ENCODE measurements at places on chromosomes 4 and X.

- no peak for DNase-seq
These were observed 131.0 kb downstream of the DCLK2 start for GRCh38 chr4:150209140-150209829.

- no peak for DNase-seq
These were observed 127.0 kb upstream of the FUNDC1 start for GRCh38 chrX:44669626-44670025.

DNA sequence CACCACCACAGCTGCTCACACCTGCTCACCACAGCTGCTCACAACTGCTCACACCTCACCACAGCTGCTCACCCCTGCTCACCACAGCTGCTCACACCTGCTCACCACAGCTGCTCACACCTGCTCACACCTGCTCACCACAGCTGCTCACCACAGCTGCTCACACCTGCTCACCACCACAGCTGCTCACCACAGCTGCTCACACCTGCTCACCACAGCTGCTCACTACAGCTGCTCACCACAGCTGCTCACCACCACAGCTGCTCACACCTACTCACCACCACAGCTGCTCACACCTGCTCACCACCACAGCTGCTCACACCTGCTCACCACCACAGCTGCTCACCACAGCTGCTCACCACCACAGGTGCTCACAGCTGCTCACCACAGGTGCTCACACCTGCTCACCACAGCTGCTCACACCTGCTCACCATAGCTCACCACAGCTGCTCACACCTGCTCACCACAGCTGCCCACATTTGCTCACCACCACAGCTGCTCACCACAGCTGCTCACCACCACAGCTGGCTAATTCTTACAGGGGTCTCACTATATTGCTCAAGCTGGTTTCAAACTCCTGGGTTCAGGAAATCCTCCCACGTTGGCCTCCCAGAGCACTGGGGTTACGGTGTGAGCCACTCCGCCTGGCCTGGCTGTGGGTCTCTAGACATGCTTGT is 30.4 kb upstream of the CPLX1 start:
- DNase-seq: peak; percentile 38

DNA sequence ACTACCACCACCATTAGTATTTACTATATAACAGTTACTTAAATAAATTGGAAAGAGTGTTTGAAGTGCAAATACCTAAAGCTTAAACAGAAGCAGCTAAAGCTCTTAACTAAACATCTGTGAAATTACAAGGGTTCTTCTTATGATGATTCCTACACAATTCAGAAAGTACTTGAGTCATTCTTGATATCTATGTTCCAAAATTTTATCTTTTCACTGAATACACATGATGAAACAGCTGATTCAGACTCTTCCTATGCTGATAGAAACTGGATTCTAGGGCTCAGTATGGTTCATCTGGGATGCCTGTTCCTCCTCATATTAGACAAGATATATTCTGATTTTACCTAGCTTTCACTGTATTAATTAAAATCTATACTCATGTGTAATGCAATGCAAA is 13.6 kb downstream of the EREG start:
- no peak for DNase-seq

DNA sequence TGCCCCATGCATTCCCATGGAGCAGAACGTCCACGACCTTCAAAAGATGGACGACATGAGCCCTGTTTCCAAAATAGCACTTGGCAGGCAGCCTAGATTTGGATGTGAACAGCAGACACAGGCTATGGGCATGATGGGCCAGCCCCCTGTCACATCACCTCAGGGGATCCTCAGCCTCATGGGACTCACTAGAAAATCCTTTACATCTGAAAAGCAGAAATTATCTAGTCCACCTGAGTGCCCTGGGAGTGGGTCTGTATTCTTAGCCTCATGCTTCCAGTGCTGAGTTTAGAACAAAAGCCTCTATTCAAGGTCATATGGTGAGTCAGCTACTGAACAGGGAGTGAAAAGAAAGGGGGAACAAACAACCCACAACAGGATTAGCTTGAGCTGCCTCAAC is 35.8 kb downstream of the GRIA3 start:
- DNase-seq: no peak

DNA sequence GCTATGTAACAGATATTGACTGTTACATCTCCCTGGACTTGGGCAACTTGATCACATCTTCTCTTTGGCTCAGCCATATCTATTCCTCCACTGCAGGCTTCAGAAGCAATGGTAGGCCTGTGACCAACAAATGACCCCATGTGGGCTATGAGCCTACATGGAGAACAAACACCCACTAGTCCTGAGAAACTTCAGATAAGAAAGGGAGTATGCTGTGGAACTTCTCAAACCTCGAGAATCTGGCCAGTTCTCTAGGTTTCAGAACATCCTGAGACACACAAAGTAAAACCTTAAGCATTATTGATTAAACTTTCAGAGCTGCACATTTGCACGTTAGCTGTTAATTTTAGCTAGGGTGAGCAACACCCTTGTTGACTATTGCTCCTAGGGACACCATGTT is 16.3 kb downstream of the RBMX2 start:
- no peak for DNase-seq

DNA sequence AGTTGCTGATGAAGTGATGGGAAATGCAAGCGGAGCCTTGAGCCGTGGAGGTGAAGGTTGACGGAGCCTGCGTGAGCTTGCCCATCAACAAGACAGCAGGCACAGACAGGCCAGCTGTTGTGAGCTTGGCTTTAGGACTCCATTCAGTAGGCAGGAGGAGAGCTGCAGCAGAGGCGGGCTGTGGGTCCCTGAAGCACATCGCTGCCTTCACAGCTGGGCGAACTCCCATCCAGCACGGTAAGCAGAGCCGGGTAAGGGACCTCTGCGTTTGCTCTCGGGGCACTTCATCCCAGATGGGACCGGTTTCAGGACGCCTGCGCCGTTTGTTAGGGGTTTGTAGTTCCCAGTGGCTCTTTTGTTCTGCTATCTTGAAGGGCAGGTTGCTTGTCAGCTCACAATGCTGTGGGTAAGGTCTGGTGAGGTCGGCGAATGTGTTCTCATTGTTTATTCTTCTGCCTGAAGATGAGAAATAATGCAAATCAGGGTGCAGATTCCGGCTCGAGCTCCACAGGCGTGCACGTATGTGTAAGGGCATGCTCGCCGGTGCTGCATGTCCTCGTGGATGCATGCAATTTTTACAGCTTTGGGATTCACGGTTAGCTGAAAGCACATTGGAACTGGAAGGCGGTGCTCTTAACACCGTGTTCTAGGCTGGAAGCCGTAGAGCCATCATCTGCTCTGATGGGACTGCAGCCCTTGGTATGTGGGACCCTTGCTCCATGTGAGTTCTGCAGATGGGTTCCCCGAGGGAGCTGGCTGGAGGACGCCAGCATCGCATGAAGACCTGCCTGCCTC is 54.6 kb upstream of the CLDN34 start:
- DNase-seq: no peak

DNA sequence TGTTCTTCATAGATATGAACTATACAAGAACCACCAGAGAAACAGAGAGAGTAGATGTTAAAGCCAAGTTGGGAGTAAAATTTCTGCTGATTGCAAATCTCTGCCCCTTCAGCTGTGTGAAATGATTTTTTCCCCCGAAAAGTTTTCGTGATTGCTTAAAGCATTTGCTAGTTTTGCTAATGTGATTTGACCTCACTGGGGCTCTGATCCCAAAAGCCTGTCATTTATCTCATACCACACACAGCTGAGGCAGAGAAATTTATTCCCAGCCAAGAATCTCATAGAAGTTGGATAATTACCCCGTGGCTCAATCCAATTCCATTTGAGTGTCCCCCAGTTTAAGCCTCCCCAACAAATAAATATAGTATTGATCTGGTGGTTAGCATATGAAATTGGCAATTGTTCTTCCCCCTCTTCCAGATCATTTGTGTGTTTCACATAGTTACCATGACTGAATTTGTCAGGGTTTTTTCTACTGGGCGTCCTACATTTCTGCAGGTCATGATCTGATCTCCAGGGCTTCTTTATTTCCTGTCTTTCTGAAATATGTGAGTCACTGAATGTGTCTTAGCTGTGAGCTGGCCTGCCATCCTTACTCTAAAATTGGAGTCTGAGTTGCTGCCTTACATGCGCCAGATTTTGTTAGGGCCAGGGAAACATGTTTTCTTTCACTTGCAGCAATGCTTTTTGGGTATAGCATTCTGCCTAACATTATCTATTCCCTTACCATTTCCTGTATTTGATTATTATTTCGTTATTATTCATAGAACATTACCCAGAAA is 167.5 kb upstream of the FRMPD4 start:
- DNase-seq: no peak

DNA sequence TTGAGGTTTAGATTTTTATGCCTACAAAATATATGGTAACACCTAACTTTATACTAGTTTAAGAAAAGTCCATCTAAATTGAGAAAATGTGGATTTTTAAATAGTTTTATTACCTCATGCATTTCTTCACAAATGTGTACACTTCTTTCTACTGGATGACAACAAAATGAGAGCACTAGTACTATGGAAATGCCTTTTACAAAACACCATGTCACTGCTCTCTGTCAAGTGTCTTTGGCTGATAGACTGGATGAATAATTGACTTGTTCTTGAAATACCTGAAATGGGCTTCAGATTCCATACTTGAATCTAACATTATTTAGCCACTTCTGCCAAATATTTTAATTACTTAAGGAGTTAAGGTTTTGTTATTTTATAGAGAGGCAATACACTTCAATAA is 49.5 kb downstream of the AMELX start:
- DNase-seq: no peak

DNA sequence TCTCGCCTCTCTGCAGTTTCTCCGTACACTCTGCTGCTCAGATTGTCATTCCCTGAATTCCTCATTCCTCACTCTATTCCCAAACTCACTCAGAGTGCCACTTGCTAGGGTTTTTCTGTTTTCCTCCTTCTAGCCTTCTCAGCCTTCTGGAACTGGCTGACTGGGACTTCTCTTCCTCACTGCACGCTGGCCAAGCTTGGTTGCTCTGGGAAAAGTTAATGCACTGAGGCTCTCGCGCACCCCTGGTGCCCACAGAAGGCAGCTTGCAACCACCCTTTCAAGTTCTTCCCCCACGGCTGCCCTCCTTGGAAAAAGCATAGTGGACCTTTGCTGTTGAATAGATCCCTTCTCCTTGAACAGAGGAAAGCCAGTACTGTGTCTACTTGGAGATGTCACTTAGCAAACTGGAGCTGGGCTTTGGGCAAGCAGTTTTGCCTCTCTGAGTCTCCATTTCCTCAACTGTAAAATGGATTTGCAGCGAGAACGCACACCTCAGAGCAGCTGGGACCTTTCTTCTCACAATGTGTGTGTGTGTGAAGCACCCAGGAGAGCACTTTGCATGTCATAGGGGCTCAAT is 6.0 kb upstream of the CCKAR start:
- DNase-seq: no peak

DNA sequence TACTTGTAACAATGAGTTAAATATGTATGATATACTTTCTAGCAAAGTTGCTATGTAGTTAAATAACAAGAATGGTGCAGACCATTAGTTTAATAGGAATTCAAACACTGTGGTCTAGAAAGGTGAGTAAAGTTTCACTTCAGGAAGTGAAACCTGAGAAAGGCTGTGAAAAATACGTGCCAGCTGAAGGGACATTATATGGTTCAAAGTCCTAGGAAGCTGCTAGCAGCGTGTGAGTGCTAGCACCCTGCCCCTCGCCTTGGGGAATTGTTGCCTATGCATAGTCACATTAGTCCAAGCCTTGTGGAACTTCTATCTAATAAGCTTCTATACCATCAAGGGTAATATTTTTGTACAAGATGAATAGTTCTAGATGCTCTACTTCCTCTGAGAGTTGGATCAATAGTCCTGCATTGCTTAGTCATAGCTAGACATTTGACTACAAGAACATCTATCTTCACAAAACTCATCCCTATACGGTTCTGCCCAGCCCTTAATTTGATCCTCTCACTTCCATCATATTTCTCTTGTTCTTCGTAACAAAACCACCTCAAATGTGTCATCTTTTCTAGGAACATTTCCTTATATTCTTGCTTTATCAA is 45.8 kb upstream of the ARSJ start:
- DNase-seq: no peak

DNA sequence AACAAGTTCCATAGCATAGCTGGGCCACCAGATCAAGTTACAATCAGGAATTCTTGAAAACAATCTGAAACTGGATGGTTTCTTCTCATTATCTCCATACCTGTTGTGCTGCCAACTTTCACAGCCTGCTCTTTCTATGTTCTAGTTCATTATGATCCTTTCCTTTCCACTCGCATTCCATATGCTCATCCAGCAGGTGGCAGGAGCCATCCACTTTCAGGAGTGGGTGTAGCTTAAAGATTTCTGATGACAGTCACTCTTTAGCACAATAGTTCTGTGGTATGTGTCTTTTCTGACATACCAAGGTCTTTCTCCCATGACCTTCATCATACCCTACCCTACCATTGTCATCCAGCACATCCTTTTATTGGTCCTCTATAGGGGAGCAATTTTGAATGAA is 46.4 kb downstream of the PAGE2 start:
- peak; percentile 27 for DNase-seq

DNA sequence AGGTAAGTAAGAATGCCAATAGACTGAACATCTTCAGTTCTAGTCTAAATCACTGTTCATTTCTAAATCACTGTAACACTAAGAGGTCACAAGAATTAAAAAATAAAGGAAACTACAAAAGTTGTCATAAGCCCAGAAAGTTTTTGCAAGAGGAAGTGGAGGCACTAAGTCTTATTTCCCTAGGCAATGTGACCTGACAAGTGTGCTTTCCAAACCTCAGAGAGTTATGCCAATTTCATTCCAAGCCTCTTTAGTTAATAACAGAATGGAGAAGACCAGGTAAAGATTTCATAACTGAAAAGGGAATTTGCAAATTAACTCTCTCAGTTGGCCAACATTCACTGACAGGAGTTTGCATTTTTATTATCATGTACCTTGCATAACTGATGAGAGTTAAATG is 40.5 kb downstream of the BBS12 start:
- DNase-seq: no peak

DNA sequence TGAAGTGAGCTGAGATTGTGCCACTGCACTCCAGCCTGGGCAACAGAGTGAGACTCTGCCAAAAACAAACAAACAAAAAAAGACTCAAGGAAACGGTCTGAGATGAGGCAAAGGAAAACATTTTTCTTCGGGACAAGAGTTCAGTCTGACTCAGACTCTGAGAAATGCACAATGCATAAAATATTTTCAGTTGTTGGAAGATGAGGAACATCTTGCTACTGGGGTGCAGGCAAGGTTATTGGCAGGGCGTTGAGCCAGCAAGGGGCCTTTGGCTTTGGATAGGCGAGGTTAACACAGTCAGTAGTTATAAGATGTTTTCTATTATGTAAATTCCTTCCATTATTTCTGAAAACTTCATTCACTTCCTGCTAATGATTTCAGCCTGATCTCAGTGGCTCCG is 96.1 kb upstream of the VCX start:
- no peak for DNase-seq

DNA sequence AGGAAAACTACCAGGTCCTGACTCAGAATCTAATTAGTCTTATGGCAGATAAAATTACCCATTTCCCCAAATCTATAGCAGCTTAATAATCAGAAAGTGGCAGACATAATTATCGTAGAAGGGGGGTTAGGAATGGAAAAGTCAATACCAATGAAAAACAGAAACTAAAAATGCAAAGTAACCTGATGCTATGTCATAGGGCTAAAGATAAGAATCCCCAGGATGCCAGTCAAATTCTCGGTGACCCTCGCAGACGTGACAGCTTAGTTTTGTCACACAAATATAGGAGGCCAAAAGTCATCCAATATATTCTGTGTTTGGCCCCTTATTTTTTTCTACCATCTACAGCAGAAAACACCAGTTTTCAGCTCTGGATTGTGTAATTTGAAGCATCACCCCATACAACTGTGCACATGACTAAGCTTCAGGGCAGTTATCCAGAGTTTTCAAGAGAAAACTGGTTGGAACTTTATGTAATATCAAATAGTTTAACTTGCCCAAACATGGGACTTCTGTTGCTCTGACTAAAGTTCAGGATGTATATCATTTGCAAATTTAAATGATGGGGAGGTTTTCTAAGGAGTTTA is 30.9 kb downstream of the RASSF6 start:
- no peak for DNase-seq
